ENCODE measurements at places on chromosomes 1 and 21.

DNA sequence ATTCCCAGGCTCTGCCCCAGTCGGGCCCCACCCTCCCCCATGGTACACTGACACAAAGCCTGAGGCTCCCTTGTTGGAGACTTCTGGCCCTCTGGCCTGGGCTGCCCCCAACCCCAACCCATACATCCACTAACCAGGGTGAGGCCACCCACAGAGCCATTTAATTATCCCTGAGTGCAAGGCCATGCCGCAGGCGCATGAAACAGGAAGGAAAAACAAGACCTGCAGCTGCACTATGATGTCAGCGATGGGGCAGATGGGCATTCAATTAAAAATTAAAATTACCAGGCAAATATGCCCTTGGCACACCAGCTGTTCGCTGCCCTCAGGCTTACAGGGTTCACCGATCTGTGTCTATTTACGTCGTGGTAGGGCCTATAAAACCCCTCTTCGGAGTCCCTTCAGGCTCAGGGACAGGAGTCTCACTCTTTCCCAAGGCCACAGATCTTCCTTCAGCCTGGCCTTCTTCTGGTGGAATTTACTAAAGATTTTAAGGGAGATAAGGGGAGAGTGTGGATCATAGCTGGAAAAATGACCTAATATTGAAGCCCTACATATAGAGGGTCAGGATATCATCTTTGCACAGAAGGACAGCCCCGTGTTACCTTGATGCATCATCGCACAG lies 29.6 kb upstream of the RGS16 start:
- no peak for DNase-seq

DNA sequence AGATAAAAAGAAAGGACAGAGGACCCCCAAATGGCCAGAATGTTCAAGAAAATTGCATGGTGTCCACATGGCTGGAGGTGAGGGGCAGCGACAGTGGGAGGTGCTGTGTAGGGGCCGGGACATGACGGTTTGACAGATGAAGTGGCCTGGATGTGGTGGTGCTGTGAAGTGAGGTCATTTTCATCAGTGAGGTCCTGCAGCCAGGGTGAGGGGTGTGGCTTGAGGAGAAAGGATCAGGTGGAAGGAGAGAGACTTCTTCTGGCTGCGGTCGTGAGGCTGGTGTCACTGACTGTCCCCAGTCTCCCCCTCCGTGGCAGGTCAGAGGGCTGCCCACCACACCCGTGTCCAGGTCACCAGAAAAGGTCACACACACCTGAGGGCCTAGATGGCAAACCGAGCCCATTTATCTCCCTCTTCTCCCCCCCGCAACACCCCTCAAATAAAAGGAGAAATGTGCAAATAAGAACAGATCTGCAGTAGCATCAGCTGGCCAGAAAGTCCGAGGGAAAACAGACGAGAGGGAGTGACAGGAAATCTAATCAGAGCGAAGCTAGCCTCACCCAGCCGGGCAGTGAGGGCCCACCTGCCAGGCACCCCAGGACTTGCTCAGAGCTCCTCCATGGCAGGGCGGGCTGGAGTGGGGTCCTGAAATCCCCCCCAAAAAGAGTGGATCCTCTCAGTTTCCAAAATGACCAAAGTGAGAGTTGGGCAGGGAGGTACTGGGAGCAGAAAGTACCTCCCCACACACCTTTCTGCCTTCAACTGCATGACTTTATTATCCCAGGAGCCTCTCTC lies 148.5 kb upstream of the EDN2 start:
- DNase-seq: no peak

DNA sequence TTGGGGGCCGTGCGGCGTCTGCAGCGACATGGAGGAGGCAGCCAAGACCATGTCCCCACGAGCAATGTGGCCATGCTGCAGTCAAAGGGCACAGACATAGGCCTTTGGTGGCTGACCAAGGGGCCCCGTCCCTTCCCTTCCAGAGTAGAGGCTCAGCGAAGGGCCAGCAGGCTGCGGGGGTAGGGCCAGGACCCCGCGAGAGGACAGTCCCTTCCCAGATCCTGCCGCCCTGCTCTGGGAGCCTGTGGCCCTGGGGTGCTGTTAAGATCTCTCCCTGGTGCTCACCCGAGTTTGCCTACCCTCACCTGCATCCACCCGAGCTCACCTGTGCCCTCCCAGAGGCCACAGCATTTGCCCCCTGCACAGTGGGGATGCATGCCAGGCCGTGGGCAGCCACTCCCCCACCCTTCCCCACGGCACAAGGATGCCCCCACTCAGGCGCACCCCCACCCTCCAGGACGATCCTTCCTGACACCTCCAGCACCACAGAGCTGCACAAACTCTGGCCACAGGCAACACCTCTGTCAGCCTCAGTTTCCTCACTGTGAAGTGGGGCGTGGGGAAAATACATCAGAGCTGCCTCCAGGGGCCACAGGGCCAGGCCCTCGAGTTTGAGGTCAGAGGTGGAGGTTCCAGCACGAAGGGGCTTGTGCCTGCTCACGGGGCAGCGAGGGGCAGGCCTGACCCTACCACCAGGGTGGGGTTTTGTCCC lies 15.5 kb downstream of the ITGB2 start:
- no peak for DNase-seq

DNA sequence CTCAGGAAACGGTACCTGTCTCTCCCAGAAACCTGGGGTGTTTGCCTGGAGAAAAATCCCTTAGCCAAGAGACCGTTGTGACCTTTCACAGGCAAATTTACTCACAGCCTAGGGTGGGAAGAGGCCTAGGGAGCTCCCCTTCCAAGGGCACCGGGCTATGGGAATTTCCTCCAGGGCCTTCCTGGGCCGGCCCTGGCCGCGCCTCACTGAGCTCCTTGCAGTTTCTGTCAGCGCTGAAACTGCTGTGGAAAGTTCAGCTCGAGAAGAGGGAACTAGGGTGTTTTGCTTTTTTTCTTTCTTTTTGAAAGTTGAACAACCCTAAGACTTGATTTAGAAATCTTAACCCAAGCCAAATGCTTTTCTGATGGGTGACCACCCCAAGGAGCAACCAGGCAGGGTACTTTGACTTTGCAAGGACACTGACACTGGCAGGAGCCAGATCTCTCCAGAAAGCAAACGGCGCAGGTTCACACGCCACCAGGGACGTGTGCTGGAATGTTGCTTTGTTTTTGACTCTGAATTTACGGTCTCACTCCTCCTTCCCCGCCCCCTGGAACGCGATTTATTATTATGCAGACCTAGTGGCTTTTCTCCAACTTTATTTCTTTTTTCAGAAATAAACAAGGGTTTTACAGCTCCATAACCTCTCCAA lies 229.6 kb upstream of the JUN start:
- DNase-seq: no peak

DNA sequence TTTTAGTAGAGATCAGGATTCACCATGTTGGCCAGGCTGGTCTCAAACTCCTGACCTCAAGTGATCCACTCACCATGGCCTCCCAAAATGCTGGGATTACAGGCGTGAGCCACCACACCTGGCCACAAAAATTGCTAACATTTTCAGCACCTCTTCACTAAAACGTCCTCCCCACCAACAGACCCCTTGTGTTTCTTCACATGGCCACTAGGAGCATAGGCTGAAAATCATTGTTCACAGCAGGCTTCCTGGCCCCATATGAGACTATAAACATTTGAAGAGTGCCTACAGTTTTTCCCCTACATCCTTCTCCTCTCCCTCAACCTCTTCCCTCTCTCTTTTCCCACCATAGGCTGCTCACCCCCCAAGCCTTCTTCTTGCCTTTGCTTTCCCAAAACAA lies 28.0 kb upstream of the SFPQ start:
- no peak for DNase-seq

DNA sequence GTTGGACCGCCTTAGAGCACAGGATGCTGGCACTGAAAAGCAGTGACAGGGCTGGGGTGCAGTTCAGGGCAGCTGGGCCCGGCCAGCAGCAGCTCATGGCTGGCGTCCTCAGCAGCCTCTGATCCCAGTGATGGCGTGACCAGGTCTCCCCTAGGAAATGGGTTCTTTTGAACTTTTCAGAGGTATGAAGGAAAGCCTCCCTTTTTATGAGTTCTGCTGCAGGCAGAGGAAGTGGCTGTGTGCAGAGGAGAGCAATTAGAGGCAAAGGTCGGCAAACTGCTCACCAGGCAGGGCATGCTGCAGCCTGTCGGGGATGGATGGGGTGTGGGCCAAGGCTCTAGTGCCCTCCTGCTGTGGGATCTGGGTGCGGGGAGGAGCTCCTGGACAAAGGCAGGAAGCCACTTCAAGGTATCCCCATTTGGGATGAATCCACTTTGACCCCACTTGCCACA lies 45.6 kb upstream of the RAB4A start:
- no peak for DNase-seq

DNA sequence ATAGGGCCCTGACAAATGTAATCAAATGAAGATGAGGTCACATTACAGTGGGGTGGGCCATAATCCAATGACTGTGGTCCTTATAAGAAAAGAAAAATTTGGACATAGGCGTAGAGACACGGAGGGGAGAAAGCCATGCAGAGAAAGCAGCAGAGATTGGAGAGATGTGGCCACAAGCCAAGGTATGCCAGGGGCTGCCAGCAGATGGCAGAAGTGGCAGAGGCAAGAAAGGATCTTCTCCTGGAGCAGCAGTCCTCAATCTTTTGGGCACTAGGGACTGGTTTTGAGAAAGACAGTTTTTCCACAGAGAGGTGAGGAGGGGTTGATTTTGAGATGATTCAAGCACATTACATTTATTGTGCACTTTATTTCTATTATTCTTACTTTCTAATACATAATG lies 355.1 kb downstream of the NPHP4 start:
- DNase-seq: no peak

DNA sequence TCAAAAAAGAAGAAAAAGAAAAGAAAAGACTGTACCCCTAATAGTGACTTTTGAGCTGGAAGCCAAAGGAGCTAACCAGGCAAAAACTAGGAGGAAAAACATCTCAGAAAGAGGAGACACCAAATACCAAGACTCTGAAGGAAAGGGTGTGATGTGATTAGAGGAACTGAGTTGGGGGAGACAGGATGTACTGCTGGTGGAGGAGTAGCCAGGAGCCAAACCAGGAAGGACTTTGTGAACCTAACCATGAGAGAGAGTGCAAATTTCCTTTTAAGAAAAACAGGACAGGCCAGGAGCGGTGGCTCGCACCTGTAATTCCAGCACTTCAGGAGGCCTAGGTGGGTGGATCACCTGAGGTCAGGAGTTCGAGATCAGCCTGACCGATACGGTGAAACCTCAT lies 4.1 kb upstream of the RBP7 start:
- no peak for DNase-seq

DNA sequence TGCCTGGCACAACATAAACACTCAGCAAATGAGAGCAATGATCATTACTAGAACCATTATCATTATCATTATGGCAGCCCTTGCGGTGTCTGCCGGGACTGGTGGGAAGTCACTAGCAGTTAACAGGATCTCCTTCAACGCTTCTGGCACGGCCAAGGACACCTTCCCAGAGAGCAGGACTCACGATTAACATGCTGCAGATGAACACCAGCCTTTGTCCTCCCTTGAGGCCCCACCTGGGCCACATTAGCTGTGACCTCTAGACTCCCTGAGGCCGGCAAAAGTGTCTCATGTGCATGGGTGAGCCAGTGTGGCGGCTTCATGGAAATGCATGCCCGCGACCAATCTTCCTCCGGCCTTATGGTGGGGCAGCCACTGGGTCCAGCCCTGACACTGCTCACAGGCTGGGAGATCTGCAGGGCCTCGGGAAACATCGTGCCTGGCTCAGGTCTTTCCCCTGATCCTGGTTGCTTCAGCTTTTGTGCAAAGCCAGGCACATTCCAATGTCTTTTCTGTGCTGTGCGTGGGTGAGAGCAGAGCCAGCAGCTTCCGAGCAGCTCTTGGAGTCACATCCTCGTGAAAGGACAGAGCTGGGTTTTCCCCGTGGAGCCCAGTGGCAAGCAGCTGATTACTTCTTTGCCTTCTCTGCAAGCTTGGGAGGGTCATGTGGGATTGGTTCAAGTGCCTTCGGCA lies 107.3 kb downstream of the HMGB4 start:
- no peak for DNase-seq

DNA sequence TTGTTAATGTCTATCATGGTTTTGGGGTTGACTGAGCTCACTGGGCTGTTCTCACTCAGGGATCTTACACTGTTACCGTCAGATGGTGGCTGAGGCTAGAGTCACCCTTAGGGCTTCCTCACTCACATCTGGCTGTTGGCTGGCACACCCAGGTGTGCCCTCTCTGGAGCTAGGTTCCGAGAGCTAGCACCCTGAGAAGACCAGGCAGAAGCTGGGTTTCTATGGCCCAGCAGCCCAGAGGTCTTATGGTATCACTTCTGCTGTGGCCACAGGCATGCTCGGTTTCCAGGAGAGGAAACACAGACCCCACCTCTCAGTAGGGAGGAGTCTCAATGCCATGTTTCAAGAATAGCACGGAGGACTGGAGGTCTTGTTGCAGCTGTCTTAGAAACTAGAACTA lies 20.7 kb upstream of the KIF1B start:
- DNase-seq: no peak

DNA sequence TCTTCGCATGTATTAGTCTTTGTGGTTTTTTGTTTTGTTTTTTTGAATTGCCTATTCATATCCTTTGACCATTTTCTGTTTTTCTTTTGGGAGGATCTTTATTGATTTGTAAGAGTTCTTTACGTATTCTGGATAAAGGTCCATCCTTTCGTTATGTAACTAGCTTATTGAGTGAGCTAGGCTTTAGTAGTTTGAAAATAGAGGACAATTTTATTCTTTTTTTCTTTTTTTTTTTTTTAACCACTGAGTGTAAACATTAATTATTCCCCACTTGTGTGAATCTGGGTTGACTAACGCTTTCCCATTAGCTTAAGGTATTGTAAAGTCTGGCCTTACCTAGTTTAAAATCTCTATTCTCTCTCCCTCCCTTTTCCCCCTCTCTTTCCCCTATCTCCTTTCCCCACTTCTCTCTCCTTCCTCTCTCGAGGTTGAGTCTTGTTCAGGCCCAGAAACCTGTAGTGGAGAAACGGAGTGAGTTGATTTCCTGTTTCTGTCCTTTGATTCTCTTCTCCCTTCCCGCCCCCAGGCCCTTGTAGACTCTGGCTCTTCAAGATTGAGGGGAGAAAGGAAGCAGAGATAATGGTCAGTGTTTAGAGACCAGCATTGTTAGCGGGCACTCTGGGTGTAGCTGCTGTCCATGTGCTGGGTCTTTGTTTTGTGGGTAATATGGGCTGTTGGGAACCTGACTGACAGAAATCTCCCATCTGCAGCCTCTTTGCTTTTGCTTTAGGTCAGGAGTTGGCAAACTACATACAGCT lies 1.5 kb downstream of the MORC3 start:
- DNase-seq: no peak

- DNase-seq: no peak
These were observed 52.0 kb upstream of the FGGY start for GRCh38 chr1:59244891-59245290.

DNA sequence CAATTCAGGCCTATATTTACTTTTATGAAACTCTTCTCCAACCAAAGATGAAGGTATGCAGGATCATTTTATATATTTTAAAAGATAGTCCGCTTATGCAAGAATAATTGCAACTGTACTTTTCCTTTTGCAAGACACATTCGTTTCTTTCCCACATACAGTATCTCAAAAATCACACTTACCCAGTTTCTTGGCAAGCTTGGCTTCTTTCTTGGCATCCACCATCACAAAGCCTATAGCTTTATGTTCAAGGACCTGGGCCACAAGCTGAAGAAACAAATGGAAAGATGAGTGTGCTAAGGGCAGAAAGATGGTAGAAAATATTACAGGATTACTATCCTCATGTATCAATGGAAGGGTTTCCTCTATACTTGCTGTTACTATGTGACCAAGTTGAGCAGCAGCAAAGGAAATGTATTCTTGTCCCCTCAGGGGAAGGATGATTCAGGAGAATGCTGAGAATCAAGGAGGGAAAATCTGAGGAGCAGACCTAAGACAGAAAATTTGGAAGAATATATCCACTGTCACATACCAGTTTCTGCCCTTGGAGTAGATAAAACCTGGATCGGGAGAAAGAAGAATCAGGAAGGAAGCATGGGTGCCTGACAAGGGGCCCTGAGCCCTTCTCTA lies 23.8 kb downstream of the CASQ2 start:
- DNase-seq: no peak
